Gastroesophageal sphincter (tissue), 4 donors: ENCODE measurements at places on chromosomes 3 and 15.

DNA sequence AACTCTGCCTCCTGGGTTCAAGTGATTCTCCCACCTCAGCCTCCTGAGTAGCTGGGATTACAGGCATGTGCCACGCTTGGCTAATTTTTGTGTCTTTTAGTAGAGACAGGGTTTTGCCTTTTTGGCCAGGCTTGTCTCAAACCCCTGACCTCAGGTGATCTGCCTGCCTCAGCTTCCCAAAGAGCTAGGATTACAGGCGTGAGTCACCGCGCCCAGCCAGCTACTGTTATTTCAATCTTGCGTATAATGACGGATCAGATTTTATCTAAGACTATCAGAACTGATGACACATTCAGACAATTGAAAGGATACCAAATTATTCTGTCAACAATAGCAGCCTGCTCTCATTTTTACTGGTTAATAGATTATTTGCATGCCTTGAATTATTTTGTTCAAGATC lies 612.2 kb downstream of the ZIC1 start:
- ATAC-seq = no peak

DNA sequence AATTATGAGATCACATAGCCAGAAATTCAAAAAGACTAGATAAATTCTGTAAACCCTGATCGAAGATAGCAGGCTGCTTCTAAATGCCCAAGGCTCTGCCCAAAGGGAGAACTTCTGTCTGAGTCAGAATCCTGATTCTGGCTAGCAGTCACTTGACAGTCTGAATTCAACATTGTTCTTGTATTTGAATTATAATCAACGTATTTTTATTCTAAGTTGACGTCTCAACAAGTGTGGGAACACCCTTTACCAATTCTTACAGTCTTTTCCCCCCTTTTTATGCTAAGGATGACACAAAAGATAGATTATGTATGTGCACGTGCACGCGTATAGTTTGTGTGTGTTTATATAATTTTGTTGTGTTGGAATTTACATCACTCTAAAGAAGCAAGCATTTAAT lies 552.8 kb downstream of the NAALADL2 start:
- ATAC-seq = no peak

DNA sequence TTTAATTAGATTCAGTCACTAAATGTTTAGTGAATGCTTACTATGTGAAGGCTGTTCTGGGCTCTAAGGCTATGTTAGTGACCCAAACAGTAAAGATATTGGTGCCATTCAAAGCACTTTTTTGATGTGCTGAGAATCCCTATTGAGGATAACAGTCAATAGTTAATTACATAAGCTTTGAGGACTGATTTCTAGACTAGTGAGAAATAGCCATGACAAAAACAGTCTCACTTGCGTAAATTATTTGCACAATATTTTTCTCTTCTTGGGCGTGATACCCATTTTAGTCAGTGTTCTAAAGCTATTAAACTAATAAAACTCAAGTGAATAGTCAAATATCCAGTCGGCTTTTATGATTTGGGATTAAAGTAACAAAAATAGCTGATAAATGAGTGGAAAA lies 74.6 kb downstream of the UBE2E2 start:
- ATAC-seq = no peak

DNA sequence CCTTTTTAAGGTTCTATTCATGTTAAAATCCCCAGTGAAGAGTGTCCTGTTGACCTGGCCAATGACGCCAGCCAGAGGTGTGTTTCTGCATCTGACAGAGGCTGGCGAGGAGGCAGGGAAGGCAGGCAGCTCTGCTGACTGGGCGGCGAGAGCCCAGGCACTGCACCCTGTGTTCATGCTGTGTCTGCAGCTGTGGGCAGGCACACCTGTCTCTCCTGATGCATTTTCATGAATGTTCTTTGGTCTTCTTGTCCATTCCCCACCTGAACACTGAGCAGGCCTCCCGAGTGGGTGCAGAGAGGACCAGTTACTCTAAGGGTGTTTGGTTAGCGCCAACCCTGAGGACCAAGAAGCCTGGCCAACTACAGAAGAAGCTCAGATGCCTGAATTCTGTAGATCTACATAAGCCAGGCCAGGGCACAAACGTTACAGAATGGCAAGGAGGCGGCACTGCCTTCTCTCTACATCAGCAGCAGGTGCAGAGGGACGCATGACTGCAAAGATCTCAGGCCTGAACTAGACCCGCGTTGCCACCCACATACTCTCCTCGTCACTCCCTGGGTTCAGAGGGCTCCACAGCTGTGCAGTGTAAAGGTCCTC lies 233.7 kb downstream of the OCA2 start:
- no peak for ATAC-seq

DNA sequence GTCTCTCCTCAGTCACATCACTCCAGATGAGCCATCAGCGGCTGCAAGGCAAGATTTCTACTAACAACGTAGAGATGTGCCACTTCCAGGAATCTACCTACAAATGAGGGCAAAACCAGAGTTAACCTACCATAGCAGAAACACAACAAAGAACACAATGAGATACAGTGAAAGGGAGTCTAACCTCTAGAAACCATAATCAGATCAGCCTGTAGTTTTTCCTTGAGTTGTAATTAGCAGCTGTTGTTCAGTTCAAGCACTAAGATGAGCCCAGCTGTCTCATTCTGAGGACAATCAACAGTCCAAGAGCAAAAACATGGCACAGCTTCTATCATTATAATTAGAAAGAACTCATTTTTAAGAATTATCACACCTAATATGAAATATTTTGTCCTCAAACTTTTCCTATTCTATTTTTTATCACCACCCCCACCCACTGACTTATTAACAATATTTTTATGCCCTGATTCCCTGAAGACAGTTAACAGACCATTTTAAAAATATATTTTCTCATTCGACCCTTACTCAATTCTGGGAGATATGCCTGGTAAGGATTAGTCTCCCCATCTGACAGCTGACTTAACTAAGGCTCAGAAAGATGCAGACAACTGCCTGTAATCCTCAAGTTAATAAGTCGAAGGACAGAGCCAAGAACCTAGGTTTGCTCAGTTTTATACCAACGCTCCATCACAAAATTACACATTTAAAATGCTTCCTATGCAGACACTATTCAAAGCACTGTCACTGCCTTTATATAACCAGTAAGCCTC lies 50.1 kb downstream of the MAGI1 start:
- no peak for ATAC-seq

- no peak for ATAC-seq
Observed at GRCh38 chr3:62607287-62608029, 234.1 kb upstream of the FEZF2 start.

DNA sequence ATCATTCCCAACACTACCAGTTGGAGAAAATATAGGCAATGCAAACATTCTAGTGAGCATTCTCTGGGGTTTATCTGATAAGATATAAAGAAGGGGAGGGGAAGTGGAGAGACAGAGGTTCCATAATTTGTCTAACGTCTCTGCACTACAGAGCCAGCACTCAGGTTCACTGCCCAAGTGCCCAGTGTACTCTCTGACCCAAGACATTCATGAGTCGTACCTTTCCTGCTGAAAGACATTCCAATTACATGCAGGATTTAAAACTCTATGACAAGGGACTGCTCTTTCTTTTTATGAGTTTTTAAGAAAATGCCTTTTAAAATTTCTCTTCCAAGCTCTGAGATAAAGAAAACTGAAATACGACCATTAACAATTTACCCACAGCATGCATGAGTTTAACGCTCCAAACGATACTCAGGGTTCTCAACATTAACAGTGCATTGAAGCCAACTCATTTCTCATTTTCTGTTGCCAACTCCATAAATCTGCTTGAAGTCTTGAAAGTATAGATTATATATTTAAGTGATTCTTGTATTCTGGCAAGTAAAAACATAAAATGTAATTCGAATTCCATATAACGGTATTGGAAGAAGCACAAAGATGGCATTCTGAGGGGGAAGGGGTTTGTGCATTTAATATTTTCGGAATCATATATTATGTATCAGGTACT lies 193.4 kb downstream of the SUCLG2 start:
- ATAC-seq = no peak

DNA sequence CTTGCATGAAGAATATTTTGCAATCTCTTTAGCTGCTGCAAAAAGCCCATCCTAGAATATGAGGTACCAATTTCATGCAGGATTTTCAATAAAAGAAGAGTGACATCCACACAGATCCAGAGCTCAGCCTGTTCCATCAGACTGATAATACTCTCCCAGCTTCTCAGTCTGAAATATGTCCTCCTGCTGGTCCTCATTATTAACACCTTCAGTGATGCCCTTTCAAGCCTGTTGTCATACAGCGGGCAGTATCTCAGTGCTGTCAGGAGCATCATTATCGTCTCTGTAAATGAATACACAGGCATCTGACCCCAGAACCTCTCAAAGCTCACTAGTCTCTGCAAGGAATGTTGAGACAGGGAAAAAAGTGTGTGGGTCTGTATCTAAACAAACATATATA lies 1387.8 kb downstream of the OTOL1 start:
- no peak for ATAC-seq

GRCh38 chr15:55245059-55245458 lies 44.6 kb downstream of the RAB27A start:
- ATAC-seq = no peak

DNA sequence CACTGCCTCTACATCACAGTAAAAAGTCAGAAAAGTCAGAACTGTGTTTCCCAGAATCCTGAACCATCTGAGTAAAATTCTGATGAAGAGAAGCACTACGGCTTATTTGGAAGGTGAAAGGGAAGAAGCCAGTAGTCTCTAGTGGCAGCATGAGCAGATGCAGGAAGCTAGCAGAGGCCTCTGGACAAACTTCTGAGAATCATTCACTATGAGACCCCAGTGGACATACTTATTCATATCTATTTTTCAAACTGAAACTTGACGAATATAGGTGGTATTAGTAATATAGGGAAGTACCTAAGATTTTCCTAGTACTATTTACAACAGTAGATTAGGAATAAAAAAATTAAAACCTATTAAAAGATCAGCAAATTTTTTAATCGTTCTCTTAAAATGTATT lies 272.8 kb upstream of the TTC14 start:
- no peak for ATAC-seq

- ATAC-seq = no peak
Observed at GRCh38 chr15:25245801-25246622, 192.8 kb downstream of the UBE3A start.

- ATAC-seq = no peak
Observed at GRCh38 chr3:27560484-27561056, 76.4 kb upstream of the SLC4A7 start.

GRCh38 chr3:14346191-14346590 lies 56.2 kb upstream of the SLC6A6 start:
- ATAC-seq = no peak

GRCh38 chr3:10006048-10006761 lies 19.6 kb upstream of the EMC3 start:
- no peak for ATAC-seq

DNA sequence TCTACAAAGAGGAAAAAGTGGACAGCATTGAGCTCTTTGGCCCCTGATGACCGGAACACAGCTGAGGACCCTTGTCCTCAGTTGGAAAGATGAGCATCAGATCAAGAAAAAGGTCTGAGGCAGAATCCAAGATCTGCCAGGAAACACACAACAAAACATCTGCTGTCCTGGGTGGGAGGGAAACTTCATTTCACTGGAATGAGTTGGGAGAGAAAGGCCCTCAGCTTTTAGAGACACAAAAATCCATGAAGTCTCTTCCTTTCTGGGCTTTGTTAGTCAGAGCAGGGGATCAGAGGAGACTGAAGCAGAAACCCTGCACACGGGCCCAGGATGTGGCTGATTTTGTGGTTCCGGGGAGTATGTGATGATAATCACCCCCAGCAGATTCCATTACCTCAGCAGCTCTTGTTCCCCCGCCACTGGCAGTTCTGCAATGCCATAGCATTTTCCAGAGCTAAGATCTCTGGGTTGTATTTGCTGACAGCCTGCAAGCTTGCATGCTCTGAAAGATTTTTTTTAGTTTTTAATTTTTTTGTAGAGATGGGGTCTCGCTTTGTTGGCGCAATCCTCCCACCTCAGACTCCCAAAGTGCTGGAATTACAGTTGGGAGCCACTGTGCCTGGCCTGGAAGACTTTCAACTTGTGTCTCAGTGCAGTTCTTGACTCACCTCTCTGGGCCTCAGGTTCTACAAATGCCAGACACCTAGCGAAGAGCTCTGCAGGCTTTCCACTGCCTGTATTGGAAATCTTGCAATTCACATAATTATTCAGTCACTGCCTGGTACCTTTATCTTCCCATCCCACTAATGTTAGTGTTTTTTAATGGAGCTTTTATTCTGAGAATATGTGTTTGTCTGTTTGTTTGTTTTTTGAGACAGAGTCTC lies 5.8 kb upstream of the TATDN2 start:
- ATAC-seq = no peak

GRCh38 chr3:16102905-16103364 lies 71.5 kb upstream of the GALNT15 start:
- peak; percentile 44 for ATAC-seq

DNA sequence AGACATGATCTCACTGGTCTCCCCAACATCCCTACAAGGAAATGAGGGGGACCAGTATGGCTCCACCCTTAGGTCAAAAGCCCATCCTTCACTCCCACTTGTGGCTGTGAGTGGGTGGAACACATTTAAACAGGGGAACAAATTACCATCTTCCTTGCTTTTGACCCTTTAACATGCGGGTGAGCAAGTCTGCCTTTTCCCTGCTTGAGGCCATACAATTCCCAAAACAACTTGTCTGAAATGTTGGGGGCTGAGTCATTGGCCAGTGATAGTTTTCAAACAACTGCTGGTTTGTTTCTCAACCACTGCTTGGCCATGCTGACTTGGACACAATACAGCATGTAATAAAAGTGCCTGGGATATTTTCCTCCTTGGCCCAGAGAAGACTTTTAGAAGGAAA lies 39.6 kb downstream of the COL8A1 start:
- ATAC-seq = peak; percentile 87

- no peak for ATAC-seq
Observed at GRCh38 chr3:37320276-37320675, 145.9 kb upstream of the LRRFIP2 start.

- ATAC-seq = no peak
Observed at GRCh38 chr15:62153228-62153627, 11.9 kb downstream of the C2CD4B start.

DNA sequence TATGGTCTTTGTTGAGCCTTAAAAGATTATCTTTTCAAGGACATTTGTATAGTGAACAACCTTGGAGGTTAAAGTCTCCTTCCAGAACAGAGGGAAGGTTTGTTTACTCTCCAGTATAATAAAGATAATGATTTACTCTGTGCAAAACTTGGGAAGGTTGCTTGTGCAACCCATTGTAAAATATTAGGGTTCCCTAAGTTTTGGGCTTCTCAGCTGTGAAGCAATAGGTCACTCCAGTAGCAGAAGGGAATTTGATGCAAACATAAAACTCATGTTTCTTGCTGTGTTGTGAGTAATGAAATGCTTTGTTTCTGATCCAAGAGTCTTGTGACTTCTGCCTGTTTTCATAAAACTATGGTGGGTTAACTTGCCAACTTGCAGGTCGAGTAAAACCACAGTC lies 177.5 kb downstream of the SUCNR1 start:
- no peak for ATAC-seq

GRCh38 chr3:54783611-54784010 lies 144.2 kb downstream of the LRTM1 start:
- ATAC-seq = no peak

GRCh38 chr3:177960014-177960413 lies 576.2 kb upstream of the KCNMB2 start:
- no peak for ATAC-seq

DNA sequence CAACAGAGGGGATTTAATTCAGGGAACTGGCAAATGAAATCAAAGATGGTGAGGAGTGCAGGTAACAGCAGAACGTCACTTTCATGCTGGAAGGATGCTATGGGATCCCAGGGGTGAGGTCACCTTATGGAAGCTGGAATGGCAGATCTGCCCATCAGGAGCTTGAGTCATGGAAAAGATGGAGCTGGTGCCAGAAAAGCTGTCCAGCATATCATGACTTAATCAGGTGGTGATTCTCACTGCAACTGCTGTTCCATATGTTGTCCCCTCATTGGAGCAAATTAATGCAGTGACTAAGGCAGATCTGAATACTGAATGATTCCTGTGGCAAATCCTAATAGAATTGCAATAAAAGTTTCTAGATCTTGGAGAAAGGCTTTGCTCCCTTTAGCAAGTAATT lies 38.4 kb downstream of the HHLA2 start:
- no peak for ATAC-seq
